ENCODE measurements at places on chromosomes 1 and 21.

- no peak for DNase-seq
Measured at GRCh38 chr1:230826166-230826875, 42.0 kb downstream of the C1orf198 start.

DNA sequence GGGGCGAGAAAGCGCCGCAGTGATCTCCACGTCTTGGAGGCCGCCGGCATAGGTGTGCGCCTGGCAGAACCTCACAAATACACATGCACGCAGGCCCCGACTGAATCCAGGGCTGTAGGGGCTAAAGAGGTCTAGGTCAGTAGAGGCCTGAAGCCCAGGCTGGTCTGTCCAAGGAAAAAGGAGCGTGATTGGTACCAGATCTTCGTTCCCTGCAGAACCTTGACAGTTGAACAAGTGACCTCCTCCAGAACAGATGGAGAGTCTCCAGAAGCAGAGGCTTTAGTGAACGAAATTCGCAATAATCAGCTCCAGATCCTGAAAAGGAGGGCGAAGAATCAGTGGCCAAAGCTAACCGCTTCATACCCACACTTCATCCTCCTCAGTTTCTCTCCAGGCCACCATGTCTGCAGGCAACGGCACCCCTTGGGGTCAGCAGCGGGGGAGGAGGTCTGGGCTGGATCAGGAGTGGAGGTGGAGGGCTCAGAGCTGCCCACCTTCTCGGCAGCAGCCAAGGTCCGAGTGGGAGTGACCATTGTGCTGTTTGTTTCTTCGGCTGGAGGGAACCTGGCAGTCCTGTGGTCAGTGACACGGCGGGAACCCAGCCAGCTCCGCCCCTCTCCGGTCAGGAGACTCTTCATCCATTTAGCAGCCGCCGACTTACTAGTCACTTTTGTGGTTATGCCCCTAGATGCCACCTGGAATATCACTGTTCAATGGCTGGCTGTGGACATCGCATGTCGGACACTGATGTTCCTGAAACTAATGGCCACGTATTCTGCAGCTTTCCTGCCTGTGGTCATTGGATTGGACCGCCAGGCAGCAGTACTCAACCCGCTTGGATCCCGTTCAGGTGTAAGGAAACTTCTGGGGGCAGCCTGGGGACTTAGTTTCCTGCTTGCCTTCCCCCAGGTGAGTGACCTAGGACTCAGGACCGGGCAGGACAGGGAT, 749 bp upstream of the PEX11B start:
- DNase-seq, result no peak

DNA sequence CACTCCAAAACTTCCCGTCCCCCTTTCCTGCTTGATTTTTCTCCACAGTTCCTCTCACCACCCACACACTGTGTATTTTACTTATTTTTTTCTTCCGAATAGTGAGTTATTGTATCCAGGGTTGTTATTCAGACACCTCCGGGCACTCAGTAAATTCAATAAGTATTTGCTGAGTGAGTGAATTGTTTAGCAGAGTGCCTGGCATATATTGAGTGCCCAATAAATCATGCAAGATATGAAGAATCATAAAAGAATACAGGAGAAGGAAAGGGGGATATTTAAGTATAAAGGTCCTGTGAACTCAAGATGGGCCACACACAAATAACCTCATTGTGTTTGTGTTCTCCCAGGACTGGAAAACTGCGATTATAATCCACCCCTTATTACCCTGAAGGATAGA, 139.9 kb downstream of the GALNT2 start:
- no peak for DNase-seq

DNA sequence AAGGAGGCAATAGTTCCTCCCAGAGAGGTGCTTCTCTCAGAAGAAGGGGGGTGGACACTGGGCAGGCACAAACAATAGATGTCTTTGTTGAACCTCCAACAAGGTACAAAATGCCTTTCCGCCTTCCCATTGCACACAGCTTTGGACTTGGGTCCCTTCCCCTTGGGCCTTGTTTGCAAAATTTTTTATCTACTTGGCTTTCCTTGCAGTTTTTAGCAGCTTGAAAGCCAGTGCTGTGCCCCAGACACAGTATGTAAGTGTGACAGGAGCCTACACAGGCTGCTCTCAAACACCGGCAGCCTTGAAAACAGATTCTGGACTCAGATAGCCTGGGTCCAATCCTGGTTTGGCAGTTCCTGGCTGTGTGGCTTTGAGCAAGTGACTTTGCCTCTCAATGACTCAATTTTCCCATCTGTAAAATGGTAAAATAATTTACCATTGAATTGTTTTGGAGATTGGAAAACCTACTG, 43.0 kb downstream of the ELAPOR1 start:
- DNase-seq, result no peak

DNA sequence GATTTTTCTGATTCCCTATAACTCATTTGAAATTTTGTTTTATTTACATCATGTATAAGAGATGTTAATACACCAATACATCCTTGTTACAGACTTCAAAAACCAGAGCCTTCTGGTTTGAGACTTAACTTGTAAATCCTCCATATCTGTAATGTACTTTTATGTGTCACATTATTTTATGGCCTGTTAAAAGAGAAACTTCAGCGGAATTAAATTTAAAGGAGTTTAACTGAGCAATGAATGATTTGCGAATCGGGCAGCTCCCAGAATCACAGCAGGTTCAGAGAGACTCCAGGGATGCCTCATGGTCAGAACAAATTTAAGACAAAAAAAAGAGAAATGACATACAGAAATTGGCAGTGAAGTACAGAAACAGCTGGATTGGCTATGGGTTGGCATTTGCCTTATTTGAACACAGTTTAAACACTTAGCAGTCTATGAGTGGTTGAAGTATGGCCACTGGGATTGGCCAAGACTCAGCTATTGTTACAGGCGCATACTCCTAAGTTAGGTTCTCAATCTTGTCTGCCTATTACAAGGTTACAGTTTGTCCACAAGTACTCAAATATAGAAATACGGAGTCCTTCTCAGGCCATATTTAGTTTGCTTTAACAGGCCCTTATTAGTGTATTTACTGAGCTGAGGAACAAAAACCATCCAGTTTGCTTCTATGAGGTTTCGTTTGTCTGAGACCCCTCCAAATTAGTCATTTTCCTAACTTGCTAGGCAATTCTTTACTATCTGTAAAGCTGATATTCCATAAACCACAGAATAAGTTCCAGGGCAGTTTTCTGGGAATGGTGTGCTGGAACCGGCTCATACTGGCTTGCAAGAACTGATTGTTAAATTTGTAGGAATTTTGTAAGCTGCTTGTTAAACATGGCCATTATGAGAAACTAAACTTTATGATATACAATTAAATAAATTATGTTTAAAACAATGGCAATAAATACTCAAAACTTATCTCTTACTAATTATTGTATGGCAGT, 56.2 kb upstream of the WDR26 start:
- no peak for DNase-seq

DNA sequence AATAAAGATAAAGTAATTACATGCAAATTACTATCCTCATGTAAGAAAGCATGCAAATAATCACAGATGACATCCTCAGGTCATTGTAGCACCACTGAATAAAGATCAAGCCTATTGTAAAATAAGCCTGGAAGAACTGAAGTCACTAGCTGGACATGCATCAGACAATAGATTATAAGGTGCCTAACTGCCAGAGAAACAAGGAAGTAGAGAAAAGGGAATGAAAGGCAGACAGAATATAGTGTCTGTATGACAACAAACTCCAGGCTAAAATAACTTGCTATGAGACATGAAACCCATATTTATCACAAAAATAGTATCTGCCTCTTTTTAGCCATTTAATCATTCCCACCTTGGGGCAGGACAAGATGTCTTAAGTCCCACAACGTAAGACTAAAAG, 108.7 kb downstream of the ENAH start:
- no peak for DNase-seq

DNA sequence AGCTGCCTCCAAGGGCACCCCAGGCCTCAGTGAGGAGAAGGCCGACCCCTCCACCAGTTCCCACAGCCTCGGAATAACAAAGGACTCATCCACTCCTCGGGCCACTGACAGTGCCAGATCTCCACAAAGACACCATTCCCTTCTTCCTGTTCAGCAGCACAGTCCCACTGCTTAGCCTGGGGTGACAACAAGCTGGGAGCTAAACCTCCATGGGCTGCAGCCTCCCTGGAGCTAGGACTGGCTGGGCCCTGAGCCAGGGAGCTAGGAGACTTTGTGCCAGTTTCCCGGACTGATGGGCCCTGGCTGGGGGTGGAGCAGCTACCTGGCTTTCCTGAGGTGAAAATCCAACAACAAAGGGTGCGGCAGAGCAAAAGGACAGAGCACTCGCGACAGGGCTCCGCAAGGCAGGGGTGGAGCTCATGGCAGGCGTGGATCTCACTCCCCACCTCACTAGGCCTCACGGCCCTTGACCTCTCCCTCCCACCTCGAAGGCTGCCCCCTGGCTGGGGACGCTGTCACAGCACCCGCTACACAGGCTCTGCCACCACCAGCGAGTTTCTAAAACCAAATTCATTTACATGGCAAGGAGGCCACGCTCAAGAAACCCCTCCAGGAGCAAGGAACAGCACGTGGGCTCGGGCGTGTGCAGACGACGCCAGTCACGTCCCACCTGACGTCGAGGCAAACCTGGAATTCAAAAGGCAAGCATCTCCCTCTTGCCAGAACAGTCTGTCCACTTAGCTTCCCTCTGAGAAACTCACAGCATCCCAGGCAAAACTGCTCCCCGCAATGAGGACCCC, 13.8 kb downstream of the SLC35E2B start:
- DNase-seq, result peak; percentile 28

GRCh38 chr1:89975540-89976125, 19.3 kb upstream of the ZNF326 start:
- no peak for DNase-seq

GRCh38 chr1:155729031-155729898, 40.4 kb downstream of the DAP3 start:
- DNase-seq, result no peak

DNA sequence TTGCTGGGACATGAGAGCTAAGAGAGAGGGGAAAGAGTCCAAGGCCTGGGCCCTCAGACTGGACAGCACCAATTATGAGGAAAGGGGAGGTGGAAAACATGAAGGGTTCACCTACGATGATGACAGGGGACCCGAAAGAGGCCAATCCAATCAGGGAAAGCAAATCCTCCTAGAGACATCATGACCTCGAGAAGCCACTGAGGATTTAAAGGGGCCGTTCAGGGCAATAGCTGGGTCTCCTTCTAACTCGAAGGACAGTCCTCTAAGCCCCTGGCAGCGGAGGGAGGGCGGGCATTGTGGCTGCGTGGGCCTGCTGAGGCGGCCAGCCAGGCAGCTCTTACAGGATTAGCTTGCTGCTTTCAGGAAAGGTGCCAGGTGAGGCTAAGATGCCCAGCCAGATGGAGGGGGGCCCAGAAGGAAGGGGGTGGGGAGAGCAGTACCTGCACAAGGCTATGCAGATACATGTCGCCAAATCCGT, 7.4 kb downstream of the MEF2D start:
- DNase-seq, result no peak

DNA sequence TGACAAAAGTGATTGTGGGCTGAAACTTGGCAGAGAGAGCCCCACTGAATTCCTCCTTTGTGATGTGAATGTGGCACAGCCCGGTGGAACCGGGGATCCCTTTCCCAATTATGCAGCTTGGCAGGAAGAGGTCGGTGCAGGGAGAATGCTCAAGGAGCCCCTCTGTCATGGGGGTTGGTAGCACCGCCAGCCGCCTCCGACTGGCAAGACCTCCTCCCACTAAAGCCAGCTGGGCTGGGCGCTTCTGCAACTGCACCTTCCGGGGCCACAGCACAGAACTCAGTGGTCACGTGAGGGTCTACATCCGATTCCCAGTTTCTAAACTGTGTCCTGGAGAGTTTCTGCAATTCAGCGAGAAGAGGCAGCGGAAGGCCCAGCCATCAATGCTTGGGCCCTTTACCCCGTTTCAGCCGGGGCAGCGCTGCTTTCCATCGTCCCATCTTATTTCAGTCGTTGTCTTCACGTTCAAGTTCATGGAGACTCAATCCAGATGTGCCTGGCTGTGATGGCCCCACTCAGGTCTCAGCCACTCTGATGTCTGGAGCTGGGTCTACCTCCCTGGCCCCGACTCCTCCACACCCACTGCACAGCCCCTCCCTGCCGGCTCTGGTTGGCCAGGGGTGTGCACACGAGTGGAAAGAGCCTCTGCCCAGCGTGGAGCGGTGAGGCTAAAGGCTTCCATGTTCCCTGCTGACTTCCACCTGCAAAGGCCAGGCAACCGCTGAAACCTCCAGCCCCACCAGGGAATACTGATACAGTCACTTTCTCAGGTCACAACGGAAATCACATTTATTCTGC, 39.8 kb upstream of the FHAD1 start:
- no peak for DNase-seq

DNA sequence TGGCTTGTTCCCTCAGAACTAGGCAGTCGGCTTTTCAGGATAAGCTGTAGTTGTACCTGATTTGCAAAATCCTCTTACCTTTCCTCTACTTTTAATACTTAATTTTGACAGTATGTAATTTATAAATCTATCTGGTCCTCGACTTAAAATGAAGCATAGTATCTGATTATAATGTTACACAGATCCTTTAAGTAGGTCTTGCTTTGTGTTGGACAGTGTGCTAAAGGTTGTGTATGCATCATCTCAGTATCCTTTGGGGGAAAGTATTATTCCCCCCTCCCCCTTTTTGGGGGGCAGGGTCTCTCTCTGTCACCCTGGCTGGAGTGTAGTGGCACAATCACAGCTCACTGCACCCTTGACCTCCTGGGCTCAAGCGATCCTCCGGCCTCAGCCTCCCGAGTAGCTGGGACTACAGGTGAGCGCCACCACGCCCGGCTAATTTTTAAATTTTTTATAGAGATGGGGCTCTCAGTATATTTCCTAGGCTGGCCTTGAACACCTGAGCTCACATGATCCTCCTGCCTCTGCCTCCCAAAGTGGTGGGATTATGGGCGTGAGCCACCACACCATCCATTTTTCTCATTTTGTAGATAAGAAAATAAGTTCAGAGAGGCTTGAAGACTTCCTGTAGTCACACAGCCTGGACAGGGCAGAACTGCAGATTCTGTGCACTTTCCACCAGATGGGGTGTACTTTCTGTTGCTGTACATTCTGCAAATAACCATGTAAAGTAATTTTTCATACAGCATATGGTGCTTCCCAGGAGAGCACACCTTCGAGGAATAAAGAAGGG, 791 bp upstream of the STX6 start:
- DNase-seq, result no peak

- DNase-seq, result no peak
Measured at GRCh38 chr1:228765168-228765946, 30.1 kb downstream of the RHOU start.

GRCh38 chr1:29581256-29581655, 344.9 kb downstream of the PTPRU start:
- no peak for DNase-seq

GRCh38 chr1:65063025-65063424, 85.0 kb upstream of the AK4 start:
- DNase-seq, result no peak

Data from stimulated activated CD8-positive, alpha-beta memory T cell treated with anti-CD3 and anti-CD28 coated beads, Interleukin-7, amount 100 ng/mL, for 24 hours (primary cell).